ENCODE measurements at places on chromosomes 3 and 15.
A peak's percentile ranks its signal among the peaks of the same experiment; 100 is the strongest.

DNA sequence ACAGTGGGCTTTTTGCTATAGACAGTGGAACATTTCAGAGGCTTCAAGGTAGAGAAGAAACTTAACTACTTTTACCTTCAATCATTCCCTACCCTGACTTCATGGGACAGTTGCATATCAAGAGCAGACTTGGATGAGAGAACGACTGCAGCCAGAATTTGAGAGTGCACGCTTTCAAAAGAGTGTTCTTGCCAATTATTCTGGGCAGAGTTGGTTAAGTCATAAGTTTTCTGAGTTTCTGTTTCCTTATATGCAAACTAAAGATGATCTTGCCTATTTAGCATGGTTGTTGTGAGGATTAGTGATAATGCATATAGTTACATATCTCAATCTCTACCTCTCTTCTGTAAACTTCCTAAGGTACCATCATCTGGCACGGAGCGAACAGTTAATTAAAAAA, 7.6 kb downstream of the SLC9A9 start:
- no peak for DNase-seq

DNA sequence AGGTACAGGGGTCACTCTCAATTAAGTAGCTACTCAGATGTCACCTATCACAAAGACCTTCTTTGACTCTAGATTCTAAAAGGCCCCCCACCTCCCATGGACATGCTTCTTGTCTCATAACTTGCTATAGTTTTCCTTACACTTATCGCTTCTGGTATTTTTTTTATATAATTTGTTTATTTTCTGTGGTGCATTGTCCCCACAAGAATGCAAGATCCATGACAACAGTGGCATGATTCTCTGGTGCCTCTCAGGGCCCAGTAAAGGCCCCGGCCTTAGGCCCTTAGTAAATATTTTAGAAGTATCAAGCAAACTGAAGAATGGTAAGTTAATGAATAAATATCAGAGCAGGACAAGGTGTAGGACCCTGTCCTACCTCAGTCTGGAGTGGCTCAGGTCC, 248.6 kb downstream of the CBLB start:
- no peak for DNase-seq

DNA sequence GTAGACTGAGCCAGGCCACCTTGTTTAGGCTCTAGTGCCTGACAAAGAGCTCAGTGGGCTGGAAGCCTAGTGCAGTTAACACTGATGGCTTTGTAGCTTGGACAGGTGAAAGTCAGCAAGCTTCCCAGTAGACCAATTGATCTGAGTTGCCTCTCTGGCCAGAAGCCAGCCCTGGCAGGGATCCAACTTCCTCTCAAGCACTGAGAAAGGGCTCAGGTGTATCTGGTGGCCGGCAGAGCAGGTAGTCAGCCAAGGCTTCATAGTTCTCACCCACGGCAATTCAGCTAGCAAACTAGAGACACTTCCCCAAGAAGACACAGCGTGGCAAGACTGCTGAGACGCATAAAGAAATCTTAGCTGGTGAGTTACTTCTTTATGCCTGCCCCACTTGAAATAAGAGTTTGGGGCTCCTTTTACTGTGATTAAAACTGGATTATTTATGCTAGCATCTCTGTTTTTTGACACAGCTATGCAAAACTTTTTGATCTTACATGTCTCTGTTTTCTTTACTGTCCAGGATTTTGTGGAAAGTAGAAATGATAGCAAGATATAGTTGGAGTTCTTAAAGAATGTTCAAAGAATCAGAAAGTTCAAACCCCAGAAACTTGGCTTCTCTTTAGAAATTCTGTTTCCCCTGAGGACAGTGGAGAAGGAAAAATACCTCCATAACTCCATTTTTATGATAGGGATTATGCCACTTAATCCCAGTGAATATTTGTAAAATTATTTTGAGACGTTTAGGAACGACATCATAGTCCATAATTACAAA, 8.4 kb upstream of the CA12 start:
- peak; percentile 26 for DNase-seq

DNA sequence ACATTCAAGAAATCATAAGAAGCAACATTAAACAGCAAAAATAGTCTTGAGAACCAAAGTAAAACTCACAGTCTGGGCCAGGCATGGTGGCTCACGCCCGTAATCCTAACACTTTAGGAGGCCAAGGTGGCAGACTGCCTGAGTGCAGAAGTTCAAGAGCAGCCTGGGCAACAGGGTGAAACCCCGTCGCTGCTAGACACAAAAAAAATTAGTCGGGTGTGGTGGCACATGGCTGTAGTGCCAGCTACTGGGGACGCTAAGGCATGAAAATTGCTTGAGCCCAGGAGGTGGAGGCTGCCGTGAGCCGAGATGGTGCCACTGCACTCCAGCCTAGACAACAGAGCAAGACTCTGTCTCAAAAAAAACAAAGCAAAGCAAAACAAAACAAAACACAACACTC, 117.7 kb upstream of the GOLGA6L6 start:
- no peak for DNase-seq

- DNase-seq: peak; percentile 61
Observed at GRCh38 chr3:184289426-184289938, 9.6 kb upstream of the PSMD2 start.

All from suppressor macrophage (primary cell).